ENCODE measurements at places on chromosomes 3 and 15.
A peak's percentile ranks its signal among the peaks of the same experiment; 100 is the strongest.

DNA sequence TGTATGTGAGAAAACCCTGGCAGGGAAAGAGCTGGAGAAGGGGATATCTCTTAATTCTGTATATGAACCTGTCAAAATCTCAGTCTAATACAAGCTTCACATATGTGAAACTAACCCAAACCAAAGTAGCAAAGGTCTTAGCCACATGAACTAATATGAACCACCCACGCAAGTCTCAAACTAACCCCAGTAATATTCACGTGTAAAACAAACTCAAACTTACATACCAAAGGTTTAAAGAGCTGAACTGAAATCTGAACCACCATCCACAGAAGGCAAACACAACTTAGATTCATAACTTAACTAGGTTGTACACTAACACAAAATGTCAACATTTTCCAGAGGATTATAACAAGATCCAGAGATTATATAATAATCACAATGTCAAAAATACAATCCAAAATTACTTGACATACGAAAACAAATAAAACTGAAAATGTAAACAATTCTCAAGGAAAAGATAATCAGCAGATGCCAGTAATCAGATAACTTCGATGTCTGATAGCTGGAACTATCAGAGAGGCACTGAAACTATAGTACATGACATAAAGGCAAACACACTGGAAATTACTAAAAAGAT is 64.1 kb downstream of the VPS13C start:
- DNase-seq: no peak

GRCh38 chr15:75348562-75349350 is 1.9 kb downstream of the NEIL1 start:
- DNase-seq: no peak

DNA sequence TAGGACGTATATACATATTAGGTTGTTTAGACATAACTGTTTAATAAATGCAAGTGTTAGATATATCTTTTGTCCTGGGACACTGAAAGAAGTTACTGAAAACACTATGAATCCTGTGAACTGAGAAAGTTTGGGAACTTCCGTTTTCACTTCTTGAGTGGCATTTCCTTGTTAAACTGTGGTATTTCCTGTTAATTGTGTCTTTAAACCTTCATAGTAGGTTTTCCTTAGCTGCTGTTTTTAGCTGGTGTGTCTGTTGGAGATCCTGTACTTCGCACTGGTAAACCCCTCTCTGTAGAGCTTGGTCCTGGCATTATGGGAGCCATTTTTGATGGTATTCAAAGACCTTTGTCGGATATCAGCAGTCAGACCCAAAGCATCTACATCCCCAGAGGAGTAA is 37.1 kb downstream of the ATP6V1A start:
- DNase-seq: no peak

- no peak for DNase-seq
These were observed 27.0 kb upstream of the PEX5L start for GRCh38 chr3:180063783-180064182.

GRCh38 chr3:110198717-110199587 is 861.6 kb upstream of the DPPA4 start:
- DNase-seq: no peak

- DNase-seq: no peak
These were observed 49.4 kb downstream of the GREM1 start for GRCh38 chr15:32767236-32767635.

GRCh38 chr3:115226844-115227445 is 79.9 kb upstream of the ZBTB20 start:
- no peak for DNase-seq

DNA sequence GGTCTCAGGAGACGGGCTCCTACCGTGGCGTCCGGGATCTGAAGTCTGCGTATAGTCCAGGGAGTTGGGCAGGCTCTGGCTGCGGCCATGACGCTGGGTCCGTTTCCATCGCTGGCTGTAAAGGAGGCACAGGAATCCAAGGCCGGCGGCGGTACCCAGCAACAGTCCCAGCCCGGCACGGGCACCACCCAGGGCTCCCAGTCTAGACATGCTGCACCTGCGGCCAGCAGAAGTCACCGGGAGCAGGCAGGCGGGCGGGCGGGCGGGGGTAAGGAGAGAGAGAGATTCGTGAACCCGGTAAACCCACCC is 526 bp downstream of the RMDN3 start:
- no peak for DNase-seq

- DNase-seq: peak; percentile 34
These were observed 10.0 kb downstream of the HEXA start for GRCh38 chr15:72365844-72366243.

DNA sequence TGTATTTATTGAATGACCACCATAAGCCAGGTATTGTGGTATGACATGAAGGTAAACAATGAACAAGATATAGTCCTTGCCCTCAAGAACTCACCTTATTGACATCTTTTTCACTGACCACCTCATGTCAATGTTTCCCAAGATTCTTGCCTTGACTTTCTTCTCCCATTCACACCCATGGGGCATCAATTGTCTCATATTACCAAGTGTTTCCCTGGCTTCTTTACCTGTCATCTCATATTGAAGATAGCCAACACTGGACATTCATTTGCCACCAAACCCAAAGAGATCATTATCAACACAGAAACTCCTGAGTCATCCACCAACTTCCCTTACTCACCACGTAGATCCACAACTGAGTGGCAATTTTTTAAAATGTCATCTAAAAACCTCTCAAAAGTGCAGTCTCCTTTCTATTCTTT is 2.2 kb downstream of the EFHB start:
- no peak for DNase-seq

DNA sequence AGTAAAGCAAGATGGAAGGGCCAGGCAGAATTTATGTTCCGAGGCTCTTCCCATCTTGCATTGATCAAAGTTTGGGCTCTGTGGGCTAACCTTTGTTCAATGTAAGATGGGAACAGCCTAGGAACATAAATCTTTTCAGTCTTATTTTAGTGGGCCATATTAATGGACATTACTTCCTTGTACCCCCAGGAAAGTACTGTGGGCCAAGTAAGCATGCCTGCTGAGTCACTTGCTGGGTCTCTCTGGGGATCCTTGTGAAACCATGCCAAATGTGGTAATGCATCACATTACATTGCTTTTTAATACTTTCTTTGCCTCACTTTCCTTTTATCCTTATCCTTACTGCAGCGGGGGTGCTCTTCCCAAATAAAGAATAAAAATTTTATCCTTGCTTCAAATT is 349.5 kb upstream of the POU1F1 start:
- no peak for DNase-seq

DNA sequence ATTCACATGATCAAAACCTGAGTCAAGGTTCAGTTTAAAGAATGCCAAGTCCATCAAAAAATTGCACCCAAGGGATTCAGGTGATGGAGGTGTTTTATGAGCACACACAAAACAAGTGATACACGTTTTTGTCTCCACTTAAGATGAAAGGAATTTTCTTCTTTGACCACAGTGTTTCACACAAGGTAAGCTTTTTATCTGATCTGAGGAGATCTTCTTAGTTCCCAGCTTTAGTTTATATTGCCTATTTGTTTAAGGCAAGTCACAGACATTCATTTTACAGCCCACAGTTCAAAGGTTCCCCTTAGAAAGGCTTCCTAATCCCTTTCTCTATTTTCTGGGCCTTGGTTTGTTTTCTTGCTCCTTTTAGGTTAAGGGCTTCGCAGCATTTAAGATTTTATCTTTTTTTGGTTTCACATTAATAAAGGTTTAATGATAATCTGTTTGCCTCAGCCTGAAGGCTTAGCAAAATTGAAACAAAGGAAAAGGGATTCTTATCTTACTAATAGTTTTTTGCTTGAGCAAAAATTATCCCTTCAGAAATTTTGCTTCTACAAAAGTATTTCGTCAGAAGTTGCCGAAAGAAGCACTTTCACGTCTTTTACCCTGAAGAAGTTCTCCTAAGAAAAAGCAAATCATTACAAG is 420.5 kb upstream of the NAALADL2 start:
- no peak for DNase-seq

DNA sequence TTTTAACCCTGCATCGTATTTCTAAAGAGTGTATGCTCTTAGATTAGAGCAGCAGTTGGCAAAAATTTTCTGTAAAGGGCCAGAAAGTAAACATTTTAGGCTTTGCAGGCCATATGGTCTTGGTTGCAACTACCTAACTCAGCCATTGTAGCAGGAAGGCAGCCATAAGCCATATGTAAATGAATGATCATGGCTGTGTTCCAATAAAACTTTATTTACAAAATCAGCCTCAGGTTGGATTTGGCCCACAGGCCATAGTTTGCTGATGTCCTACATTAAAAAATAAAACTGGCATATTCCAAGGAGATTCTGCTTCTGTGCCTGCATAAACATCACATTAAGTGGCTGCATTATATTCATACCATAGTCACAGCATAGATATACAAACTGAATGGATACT is 134.9 kb downstream of the STT3B start:
- DNase-seq: no peak

- no peak for DNase-seq
These were observed 88.7 kb upstream of the POMGNT2 start for GRCh38 chr3:43194490-43195114.

DNA sequence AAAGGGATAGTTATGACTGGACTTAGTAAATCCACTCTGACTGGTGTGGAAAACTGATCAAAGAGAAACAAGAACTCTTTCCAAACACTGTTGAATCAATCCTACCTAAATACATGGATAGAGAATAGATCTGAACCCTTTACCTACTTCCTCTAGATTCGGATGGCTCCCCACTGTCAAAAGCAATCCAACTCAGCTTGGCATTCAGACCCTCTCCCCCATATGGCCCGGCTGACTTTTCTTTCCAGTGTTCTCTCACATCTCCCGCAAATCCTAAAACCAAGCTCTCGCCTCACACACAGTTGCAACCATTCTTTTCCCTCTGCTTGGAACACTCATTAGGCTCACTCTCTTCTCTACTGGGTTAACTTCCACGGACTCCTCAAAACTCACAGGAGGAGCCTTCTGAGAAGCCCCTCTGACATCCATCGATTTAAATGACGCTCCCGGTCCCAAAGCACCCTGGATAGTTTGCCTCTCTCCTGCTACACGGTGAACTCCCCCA is 639 bp downstream of the SPICE1 start:
- DNase-seq: no peak

DNA sequence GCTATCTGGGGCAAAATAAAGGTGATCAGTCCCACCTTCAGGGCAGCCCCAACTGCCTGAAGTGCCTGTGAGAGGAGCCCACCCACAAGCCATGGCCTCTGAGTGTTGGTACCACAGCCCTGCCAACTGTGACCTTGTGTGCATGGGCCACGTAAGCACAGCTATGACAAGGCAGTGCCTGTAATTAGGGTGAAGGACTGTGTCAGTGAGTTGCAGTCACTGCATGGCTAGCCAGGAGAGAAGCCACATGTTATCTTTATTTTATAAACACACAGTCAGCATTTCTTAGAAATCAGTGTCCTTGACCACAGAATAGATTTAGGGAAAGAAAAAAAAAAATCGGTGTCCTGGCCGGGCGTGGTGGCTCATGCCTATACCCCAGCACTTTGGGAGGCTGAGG is 24.8 kb downstream of the EXOSC7 start:
- DNase-seq: no peak

DNA sequence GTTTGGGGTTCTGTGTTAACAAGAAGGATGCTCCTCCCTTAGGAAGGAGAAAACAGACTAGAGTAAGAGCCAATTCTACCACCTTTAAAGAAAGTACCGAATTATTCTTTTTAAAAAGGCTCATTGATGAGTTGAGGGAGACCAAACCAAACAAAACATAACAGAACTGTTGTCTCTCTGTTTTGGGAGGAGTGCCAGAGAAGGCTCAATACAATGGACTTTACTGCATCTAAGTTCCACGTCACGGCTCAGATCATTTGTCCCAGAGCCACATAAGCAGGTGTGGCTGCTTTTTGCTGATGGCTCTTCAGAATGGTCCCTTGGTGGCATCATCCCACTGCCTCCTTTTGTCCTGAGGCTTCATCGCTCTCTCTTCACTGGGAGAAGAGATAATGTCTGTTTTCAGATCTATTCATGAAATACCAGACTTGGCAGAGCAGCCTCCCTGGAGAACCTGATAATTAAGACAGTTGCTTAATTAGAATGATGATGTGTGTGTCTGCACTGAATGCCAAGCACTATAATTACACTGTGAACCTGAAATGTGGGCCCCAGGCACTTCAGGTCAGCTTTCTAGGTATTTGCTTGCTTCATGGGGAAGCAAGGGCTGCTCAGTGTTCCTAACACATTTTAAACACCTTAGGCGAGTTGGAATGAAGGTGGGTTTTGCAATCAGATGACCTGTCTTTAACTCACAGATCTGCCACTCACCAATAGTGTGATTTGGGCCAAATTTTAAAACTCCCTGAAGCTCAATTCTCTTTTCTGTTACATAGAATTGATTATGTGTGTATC is 335.2 kb upstream of the MCTP2 start:
- no peak for DNase-seq

Data from GM12892 (cell line).